Heart right ventricle (tissue), 16 donors: ENCODE measurements at places on chromosomes 13 and 19.

DNA sequence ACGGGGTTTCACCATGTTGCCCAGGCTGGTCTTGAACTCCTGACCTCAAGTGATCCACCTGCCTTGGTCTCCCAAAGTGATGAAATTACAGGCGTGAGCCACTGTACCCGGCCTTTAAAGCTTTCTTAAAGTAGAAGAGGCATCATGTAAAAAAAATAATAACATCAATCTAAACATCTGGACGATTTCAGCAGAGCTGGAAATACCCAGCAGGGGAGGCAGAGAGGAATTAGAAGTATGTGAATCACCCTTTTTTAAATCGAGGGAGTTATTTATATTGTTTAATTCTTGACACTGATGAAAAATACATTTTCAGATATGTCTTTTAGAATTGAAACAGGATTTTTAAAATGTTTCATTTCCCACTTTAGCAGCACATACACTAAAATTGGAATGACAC, 37.4 kb upstream of the MTIF3 start:
- DNase-seq: no peak

DNA sequence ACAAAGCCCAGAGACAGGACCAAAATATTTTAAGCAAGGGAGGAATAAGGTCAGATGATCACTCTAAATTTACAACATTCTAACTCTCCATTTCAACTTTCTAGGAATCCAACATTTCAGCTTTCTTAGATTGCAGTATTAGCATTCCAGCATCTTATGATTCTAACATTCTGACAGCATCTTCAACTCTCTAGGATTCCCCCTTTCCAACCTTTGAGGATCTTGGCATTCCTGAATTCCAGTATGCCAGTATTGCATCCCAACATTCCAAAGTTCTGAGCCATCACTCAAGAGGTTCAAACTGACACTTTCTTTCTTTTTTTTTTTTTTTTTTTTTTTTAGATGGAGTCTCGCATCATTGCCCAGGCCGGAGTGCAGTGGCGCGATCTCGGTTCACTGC, 13.8 kb downstream of the TGFB1 start:
- DNase-seq: no peak

- no peak for DNase-seq
Observed at GRCh38 chr13:39510316-39510695, 92.7 kb downstream of the LHFPL6 start.

- peak; percentile 21 for DNase-seq
Observed at GRCh38 chr19:43624933-43625332, 5.5 kb upstream of the ZNF428 start.

GRCh38 chr13:92941167-92941566, 285.4 kb upstream of the GPC6 start:
- DNase-seq: no peak

GRCh38 chr19:4715529-4716221, 8.0 kb downstream of the DPP9 start:
- DNase-seq: no peak

- no peak for DNase-seq
Observed at GRCh38 chr19:35060160-35060855, 18.8 kb downstream of the HPN start.

DNA sequence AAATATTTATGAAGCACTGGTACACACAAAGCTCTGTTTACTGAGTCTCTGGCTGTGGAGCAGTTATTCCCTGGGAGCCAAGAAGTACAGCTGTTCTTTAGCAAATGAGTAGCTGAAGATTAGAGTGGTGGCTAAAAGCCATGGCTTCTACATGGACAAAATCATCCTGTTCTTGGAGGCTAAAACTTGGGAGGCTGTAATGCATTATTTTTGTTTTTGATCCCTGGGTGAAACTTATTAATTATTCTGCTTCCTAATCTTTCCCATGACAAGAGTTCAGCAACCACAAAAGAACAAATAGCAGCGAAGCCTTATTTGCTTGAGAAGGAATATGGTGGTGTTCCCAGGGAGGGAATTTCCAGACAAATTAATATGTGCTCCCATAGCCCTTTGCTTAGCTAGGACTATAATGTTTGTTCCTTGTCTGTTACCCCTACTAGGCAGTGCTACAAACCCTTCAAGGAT, 109.5 kb downstream of the DCT start:
- DNase-seq: peak; percentile 22

- no peak for DNase-seq
Observed at GRCh38 chr13:74325106-74325505, 190.9 kb upstream of the KLF12 start.

GRCh38 chr13:102018716-102019115, 383.1 kb downstream of the FGF14 start:
- no peak for DNase-seq

DNA sequence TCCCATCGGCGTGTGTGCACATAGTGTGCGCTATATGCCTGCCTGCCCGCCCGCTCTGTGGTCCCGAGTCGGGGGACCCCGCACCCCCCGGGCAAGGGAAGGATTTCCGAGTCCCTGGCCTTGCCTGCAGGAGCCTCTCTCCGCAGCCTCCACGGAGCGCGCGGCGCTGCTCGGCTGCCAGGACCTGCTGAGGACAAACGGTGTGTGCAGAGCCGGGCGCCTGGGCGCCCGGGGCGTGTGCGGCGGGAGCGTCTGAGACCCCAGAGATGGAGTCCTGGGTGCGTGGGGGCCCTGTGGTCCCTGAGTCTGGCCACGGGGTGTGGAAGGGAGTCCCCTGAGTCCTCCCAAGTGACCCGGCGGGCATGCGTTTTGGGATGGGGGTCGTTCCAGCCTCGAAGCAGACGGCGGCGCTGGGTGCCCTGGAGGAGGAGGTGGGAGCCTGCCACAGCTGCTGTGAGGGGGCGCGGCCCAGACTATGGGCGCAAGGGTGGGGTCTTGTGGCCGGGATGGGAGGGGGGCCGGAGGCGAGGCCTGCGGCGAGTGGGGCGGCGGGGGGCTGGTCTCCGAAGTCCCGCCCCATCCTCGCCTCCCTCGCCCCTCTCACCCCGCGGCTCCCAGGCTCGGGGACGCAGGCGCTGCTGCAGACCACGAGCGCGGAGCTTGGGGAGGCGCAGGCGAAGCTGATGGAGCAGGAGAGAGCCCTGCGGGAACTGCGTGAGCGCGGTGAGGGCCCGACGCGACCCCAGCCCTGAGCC, 25.3 kb downstream of the CLEC4M start:
- no peak for DNase-seq

GRCh38 chr19:16366433-16367260, 42.0 kb downstream of the KLF2 start:
- no peak for DNase-seq

GRCh38 chr13:49828453-49828852, 36.0 kb upstream of the KPNA3 start:
- DNase-seq: no peak

DNA sequence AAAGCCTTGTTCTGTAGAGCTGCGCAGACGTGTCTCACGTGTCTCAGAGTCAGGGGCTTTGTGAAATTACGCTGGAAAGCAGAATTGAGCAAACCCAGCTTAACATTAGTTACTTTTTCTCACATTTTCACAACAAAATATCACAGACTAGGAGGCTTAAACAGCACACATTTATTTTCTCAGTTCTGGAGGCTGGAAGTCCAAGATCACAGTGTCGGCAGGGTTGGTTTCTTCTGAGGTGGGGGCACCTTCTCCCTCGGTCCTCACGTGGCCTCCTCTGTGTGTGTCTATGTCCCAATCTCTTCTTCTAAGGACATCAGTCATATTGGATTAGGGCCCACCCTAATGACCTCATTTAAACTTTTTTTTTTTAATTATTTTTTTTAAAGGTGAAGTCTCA, 4.7 kb upstream of the EIF3G start:
- DNase-seq: no peak

DNA sequence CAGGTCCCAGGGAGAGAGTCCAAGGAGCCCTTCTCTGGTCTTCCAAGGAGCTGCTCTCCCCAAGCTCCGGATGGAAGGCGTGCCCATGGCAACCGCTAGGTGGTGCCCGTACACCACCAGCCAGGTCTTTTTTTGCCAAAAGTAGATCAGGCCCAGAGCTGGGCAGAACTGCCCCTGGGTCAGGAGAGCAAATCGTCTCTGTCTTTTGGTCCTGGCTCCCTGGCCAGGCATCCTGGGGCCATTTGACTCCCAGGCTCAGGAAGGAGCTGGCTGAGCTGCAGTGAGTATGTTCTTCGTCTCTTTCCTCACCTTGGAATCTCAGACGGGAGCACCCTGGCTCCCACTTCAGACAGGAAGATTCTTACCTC, 24.6 kb upstream of the BCL3 start:
- peak; percentile 84 for DNase-seq

DNA sequence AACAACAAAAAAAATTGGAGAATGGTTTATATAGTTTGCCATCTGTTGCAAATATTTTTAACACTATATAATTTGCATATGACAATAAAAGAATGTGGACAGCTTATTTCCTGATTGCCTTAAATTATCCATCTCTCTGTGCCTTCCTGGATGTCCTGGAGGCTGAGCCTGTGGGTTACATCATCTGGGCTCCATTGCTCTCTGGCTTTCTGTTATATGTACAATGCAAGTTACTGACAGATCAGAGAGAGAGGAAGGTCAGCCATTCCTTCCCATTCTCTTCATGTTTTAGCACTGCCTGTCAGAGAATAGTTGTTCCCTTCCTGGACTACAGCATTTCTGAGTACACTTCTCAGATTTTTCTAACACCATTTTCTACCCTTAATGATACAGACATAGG, 758.3 kb upstream of the PCDH20 start:
- DNase-seq: no peak

DNA sequence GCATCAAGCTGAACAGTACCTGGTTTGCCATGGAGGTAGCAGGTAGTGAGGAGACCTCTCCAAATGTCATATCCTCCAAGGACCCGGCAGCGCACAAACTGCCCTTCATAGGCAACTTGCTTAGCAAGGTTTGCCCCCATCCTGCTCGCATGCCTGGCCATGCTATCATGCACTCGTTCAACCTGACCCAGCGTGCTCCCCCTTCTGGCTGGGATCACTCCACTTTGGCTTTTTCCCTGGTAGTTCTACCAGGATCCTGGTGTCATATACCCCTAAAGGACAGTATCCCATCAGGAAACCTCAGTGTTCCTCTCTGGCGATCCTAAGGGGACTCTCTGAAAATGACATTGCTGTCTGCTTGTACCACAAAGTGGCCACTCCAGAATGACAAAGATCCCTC, 38.6 kb upstream of the ZNF30 start:
- DNase-seq: no peak

DNA sequence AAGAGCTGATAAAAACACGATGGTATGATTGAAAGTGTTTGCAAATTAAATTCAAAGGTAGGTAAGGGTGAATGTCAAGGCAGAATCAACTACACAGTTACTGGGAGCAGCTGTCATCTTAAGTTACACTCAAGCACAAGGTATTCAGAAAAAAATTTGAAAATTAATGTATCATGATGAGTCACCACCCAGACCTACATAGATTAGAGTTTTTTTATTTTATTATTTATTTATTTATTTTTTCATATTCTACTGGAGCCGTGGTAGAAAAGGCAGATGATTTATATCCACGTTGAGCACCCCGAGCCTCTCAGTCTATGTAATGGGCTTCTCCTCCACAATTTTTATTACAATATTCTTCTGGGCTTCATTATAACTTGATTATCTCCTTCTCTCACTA, 728.9 kb upstream of the ARGLU1 start:
- DNase-seq: no peak

DNA sequence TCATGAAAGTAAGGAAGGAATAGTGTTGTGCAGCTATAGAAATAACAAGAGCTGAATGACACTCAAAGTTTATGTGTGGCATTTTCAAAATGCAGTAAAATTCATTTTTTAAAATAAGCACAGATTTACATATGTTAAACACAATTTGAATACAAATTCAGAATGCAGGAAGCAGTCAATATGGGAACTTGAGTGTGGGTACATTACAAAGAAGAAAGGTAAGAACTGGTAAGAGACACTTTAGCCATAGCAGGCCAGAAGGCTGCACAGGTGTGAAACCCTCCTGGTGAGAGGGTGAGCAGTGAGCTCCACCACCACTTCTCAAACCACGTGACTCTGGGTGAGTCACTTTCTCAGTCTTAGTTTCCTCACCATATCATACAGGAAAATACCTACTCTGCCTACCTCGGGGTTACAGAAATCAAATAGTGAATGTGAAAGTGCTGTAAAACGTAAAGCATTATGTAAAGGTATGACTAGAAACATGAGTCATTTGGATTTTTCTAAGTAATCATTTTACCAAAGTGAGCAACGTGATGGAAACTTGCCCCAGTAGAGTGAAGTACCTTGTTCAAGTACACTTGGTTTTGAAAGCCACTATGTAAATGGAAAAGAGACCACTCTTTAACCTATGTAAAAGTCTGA, 40.5 kb downstream of the USP12 start:
- no peak for DNase-seq

DNA sequence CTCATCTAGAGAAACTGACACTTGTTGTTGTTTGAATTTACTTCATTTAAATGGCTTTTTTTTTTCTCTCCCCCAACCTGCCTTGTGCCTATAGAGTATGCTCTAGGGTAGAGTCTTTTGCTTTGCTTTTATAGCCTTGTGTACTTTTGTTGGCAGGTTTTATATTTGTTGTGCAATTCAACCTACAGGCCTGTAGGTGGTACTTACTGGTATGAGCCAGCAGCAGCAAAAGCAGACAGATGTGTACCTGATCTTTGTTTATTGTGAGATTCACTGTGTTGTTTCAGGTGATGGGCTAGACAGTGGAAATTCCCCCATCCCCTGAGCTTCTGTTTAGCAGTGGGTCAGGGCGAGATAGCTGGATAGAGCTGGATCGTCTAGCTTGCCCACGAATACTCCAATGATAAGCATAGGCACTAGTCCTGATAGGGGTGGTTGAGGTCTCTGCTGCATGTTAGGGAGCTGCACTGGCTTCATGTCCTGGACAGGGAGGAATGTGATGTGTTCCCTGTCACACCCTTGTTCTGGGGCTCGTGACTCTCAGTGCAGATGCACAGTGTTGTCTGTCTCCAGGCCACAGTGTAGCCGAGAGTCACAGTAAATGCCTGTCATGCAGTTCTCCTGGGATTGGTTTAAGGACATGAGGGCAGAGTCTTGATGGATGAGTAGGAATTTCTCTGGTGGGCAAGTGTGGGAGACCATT, 21.3 kb downstream of the DNAJC3 start:
- DNase-seq: no peak

- no peak for DNase-seq
Observed at GRCh38 chr13:50923272-50923671, 13.7 kb downstream of the RNASEH2B start.

DNA sequence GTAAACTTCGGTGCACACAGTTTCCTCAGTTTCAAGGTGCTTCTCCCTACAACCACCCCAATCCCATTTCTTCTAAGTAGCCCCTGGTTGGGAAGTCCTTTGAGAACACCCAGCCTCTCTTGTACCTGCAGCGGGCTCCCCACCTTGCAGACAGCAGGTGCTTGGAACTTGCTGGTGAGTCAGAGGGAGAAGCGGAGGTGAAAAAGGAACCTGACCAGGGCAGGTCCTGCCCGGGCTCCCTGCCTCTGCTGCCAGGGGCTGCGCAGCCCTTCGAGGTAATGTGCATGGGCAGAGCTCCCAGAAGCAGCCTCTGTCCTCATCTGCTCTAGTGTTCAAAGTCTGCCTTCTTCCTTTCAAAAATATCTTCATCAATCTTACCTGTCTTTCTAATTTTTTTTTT, 274.0 kb upstream of the SOX1 start:
- DNase-seq: no peak

- DNase-seq: no peak
Observed at GRCh38 chr13:75173457-75174356, 308.3 kb downstream of the TBC1D4 start.
